Sciatic nerve (tissue), 2 donors: ENCODE measurements at places on chromosomes 3 and 15. TPM values are rescaled to one million over a fixed set of nuclear protein-coding genes. Genes with fewer than 3 reads are reported as not detected.

Gene SLTM
- total RNA-seq: 120 TPM

Gene SOX2
- 12.4 TPM for total RNA-seq

Gene P2RY14
- 8.9 TPM for total RNA-seq

Gene OCA2
- total RNA-seq: 0.98 TPM

Gene IGSF11
- total RNA-seq: 19.8 TPM

Gene RETNLB
- not detected for total RNA-seq

Gene ONECUT1
- total RNA-seq: not detected

Gene SLC2A2
- not detected for total RNA-seq

Gene FGF12
- 3.2 TPM for total RNA-seq

Gene MST1R
- total RNA-seq: 2.7 TPM

Gene POC1A
- total RNA-seq: 2.1 TPM

Gene CASR
- total RNA-seq: not detected

Gene ITGA11
- total RNA-seq: 10.3 TPM

Gene ROPN1
- total RNA-seq: not detected

Gene RBPMS2
- total RNA-seq: 14.2 TPM
